ENCODE measurements at places on chromosomes 12 and 14.

DNA sequence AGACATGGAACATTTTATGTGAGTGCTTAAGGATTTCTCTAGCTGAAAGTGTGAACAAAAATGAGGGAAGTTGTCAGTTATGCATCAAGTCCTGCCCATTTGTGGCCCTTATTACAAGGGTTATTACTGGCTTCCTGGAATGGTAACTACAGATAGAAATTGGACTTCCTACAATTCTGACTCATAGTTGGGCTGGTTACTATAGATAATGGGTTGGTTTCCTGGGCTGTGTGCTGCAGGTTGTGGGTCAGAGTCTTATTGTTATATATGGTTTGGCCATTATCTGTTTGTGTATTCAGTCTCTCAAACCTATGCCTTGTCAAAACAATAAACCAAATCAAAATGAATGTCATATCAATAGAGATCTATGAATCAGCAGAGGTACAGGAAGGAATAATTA, 313.7 kb downstream of the ADAMTS20 start:
- no peak for DNase-seq

GRCh38 chr12:131089531-131090273, 136.0 kb downstream of the ADGRD1 start:
- no peak for DNase-seq

- DNase-seq = no peak
These were observed 231.0 kb downstream of the ALG10B start for GRCh38 chr12:38547586-38547985.

DNA sequence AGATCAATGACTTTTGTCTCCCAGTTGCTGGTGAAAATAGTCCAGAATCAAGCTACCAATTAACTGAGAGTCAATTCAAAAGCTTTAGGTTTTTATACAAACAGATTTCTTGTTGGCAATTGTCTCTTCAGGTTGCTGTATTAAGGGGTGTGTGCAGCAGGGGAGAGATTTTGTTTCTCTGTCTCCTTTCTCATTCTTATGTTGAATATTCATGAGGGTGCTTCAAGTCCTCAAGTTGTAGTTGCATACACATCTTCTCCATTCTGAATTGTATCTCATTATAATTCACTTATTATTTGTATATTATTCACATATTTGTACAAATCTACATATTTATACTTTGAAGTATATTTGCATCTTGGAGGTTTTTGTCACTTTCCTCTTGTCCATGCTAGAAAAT, 126.7 kb upstream of the PTPRQ start:
- no peak for DNase-seq

DNA sequence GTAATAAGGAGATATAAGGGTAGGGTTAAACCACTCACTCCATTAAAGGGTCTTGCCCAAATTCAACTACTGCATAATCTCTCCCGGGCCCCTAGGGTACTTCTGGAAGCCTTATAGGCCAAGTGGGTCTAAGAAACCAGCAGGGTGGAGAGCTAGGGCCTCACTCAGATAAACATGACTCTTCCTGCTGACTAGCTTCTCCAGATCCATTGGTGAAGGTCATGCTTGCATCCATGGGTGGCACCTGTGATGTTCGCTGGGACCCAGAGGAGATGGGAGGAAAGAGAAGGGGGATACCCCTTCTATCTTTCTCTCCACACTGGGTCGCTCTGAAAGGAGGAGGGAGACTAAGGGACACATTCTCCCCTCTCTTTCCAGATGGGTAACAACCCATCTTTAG, 36.1 kb upstream of the HIGD1C start:
- no peak for DNase-seq

DNA sequence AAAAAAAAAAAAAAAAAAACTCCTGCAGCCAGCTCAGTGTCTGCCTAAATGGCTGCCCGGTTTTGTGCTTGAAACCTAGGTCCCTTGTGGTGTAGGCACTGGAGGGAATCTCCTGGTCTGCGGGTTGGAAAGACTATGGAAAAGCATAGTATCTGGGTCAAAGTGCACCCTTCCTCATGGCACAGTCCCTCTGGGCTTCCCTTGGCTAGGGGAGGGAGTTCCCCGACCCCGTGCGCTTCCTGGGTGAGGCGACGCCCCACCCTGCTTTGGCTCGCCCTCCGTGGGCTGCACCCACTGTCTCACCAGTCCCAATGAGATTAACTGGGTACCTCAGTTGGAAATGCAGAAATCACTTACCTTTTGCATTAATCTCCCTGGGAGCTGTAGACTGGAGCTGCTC, 14.3 kb downstream of the PTCSC3 start:
- no peak for DNase-seq

- DNase-seq = no peak
These were observed 417.1 kb downstream of the AEBP2 start for GRCh38 chr12:19856389-19856788.

Data from NCI-H1436 treated with DMSO at 0.1 percent for 48 hours (cell line).